Left cardiac atrium (tissue), 4 donors: ENCODE measurements at places on chromosomes 6 and 20.

DNA sequence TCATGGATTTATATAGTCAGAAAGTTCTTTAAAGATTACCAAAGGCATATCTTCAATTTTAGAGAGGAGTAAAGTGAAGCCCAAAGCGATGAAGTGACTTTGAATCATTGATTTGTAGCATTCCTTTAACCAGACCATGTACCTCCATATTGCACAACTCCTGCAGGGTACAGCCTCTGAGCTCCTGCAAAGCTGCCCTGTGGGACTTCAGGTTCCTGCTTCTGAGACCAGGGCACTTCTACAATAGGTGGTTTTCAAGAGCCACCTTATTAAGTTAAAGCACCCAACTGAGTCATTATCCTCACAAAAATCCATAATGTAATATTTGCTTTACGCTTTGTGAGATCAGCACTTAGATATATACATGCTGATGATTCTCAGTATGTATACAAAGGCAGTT is 270.7 kb upstream of the RGS17 start:
- DNase-seq = no peak

DNA sequence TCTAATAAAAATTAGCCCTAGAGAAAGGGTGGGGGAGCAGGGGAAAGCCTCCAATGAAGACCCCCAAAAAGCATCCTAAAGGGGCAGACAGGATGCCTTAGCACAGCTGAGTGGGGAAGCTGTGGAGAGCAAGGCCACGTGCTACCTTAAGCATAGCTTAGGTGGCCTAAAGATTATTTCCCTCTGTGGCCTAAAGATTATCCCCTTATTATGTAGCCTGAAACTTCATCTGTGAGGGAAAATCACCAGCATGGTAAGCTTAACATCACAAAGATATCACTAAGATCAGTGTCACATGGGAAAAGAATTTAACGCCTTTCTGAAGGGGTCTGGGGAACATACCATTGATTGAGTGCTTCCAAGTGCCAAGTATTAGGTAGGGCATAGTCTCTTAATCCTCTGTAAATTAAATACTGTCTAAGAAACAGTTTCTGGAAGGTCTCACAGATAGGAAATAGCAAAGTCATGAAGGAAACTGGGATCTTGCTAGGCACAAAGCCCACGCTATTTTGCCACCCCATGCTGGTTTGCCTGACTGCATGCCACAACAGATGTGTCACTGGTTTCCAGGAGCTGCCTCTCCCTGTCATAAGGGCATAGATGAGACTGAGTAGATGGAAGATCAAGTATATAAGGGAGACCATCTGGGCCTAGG is 170.0 kb downstream of the HACE1 start:
- DNase-seq = no peak

DNA sequence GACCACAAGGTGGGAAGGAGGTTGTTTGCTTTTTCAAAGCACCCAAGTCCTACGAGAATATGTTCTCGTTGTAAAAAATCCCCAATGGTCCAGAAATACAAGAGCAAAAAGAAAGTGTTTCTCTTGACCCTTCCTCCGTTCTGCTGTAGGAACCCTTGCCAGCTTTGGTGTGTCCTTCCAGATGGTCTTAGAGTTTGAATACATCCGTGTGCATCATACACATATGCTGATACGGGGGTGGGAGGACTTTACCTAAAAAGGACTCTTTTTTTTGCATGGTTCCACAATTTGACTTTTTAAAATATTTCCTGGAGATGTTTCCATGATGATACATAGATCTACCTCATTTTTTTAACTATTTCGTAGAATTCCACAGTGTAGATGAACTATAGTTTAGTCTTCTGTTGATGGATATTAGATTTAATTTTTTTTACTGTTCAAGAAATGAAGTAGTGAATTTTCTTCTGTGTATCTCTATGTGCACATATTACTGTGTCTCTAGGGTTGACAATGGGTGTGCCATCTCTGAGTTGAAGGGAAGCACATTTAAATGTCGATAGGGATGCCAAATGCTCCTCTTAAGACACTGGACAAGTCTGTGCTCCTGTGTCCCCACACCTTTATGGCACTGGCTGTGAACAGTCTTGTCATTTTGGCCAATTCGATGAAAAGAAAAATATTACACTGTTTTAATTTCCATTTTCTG is 182.1 kb upstream of the SNX9 start:
- no peak for DNase-seq

DNA sequence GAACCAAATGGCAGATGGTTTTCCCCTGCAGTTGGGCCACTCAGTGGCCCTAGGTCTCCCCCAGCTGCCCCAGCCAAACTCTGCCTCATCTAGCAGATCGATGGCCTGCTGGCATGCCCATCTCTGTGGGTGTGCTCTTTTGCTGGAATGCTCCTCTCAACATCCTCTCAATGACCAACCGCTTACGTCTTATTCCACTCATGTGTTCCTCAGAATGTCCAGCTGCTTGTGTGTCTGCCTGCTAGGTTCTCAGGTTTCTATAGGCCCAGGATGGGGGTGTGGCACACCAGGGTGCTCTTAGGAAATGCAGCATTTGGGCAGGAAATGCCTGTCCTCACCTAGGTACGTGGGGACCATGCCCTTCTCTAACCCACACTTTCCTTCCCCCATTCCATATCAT is 509.9 kb upstream of the SYNCRIP start:
- no peak for DNase-seq
